ENCODE measurements at places on chromosomes 2 and 18.

DNA sequence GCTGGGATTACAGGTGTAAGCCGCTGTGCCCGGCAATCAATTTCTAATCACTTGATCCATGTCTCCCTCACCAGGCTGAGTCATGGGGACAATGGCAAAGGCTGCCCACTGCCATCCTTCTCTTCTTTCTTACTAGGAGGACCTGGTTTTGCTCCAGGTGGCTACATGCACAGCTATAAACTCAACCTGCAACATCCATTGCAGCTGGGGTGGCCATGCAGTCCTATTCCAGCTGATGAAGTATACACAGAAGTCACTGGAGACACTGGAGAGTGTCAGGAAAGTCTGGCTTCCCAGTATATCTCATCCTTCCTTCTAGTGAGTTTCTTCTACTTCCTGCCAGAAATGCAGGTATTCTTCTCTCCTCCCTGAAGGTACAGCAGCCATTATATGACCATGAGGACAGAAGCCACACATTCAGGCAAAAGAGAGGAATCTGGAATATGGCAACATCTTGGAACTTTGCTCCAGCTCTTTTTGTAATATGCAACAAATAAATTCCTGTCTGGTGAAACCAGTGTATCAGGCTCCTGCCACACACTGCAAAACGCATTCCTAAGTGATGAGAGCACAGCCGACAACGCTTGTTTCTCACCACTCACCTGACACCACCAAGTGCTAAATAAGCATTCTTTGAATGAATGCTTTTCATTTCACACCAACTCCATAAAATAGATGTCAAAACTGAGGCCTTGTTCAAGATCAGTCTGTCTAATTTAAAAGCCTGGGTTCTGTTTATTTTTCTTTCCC is 32.3 kb downstream of the SCTR start:
- no peak for DNase-seq

DNA sequence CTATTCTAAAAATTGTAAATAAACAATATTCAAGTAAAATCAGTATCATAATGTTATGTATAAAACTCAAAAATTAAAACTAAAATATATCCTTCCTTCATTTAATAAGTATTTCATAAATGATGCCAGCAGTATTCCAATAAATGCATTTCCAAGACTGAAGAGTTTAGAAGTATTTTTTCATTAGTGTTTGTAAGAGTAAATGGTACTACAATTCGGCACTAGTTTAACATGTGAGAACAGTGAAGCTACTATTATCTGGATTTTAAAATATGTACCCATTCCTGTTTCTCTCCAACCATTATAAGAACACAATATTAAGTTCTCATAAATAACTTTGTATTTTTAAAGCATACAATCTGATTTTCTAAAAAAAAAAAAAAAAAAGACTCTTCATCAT is 3.3 kb downstream of the BAZ2B start:
- no peak for DNase-seq

- no peak for DNase-seq
Measured at GRCh38 chr2:173523497-173523896, 168.8 kb downstream of the CDCA7 start.

GRCh38 chr2:226478109-226478809 is 321.4 kb downstream of the IRS1 start:
- no peak for DNase-seq

- no peak for DNase-seq
Measured at GRCh38 chr2:202885190-202885589, 13.6 kb upstream of the ICA1L start.

GRCh38 chr2:205169464-205169863 is 512.8 kb upstream of the NRP2 start:
- no peak for DNase-seq

DNA sequence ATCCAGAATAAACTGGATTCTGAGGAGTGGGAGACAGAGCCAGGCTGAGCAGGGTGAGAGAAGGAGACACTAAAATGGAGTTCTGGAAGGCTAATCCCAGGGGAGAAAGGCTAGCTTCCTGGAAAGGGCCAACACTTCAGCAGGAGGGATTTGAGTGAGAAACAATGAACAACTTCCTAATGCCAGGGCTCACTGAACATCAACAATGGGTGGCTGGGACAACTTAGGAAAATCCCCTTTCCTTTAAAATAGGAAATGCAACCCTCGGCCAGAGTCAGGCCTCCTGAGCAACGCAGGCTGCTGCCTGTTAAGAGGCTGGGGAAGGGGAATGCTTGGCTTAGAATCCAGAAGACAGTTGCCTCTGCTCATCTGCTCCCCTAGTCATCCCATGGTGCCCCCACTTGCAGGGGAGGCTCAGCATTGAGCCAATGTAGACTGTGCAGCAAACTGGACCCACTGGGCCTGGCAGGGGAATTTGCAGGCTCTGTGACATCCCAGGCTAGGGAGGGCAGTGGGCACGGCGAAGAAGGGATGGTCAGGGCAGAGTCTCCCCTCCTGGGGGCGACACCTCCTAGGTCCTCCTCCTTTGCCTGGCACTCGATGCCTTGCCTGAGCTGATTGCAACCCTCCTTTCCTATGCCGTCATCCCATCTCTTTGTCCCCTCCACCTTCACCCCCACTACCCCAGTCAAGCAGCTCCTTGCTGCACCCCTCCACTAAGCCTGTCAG is 182.5 kb downstream of the TNS1 start:
- no peak for DNase-seq

- DNase-seq, result no peak
Measured at GRCh38 chr18:29430416-29430815, 1253.5 kb upstream of the CDH2 start.

- no peak for DNase-seq
Measured at GRCh38 chr2:1544478-1545069, 131.3 kb downstream of the TPO start.

DNA sequence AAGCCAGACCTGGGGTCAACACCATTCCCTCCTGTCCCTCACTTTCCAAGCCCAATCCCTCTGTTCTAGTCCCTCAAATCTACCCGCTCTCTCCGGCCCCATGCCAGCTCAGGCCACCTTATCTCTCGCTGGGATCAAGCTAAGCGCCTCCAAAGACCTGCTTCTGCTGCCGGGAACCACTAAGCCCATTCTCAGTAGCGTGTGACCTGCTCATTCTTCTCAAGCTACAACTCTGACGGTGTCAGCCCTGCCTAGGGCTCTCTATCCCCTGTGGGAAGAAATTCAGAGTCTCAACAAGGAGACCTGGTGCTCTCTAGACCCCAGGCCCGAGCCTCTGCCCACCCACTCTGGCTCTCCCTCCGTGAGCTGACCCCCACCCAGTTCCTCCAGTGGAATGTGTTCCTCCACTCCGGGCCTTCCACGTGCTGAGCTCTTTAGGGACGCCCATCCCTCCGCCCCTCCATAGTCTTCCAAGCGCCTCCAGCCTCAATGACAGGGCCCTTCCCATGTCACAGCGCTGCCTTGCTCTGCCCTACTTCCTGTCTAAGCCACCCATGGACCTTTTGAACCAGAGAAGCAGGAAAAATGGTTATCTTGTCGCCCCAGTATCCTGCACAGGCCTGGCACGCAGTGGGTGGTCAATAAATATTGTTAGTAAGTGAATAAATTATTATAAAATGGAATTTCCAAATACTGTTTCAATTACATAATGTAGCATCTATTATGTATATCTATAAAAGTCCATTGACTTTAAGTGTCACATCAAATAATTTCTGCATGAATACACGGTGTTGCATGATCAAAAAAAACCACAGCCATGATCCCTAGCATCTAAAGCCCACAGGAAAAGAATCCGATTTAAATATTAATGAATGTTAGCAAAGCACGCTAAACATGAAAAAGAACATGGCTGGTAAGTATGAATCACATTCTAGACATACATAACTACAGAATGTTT is 127.6 kb downstream of the ZNF516 start:
- no peak for DNase-seq

- no peak for DNase-seq
Measured at GRCh38 chr2:161415034-161415986, 787 bp upstream of the TBR1 start.

DNA sequence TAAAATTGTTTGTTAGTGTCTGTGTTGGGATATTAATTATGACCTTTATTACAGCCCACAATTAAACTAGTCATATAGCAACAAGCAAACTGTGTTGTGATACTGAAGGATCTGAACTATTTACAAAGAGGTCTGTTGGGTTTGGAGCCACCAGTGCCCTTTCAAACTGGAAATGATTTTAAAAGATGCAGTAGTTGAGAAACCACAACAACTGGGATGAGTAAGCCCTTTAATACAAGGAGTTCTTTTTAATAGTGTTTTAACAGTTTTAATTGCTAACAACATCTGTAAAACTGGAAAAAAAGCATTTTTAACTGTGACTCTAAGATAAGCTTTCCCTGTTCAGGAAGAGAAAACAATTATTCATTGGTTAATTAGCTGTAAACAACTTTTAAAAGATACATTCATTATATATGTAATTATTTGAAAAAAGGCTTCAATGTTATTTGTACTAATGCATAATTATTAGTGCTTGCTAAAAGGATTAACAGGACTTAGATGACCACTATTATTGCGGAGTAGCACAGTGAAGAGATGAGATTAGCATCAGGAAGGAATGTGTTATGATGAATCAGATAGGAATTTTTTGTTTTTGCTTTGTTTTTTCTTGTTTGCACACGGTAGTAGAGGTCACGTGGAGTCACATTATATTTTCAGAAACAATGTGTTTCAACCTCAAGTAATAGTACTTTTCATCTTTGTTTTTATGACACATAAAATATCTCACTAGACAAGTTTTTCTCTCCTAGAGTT is 392.7 kb upstream of the FANCL start:
- DNase-seq, result no peak

GRCh38 chr2:69847068-69847828 is 17.8 kb downstream of the GMCL1 start:
- no peak for DNase-seq

DNA sequence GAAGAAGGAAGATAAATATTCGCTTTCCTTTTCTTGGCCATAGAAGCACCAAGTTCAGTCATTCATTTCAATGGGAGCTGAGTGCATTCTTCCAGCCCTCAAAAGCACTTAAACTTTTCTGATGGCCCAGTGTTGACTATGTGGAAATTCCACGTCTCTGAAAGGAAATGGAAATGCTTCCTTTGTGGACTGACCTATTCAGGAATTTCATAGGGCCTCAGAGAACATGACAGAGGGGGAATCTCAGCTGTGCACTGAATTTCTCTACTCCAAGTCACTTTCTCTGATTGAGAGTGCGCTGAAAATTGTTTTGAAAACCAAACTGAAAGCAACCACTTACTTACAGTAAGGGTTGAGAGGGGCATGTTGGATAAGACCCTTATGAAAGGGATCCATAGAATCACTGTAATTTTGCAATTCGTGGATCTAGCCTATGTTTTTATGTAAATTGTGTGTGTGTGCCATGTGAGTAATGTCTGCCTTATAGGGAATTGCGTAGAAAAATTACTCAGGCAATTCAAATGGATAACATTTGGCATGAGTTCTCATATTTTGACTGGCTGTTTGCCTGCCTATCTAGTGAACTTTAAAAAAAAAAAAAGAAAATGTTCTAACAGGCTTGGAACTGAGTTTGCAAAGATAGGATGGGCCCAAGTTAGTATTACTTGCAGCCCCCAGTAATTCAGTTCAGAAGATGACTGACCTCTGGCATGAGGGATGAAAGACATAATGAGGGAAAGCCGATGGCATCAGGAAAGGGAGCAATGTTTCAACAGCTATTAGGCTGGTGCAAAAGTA is 437.0 kb downstream of the PTPRM start:
- DNase-seq, result no peak

DNA sequence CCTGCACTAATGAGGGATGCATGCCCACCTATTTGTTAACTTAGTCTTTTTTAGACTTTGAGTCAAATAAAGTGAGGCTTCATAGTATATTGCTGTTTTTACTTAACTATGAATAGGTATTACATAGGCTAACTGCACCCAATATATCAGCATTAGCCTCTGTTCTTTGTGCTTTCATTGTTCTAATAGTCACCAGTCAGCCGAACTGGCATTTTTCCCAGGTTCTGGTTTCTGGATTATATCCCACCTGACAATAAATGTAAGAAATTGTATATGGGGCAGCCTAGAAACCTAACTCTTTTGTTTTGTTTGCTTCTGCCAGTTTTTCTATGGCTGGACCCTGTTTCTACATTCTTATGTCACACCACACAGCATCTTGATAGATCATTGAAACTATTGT is 1672.4 kb upstream of the LRRTM1 start:
- no peak for DNase-seq

GRCh38 chr18:36187826-36188721 is 777 bp downstream of the MOCOS start:
- no peak for DNase-seq

DNA sequence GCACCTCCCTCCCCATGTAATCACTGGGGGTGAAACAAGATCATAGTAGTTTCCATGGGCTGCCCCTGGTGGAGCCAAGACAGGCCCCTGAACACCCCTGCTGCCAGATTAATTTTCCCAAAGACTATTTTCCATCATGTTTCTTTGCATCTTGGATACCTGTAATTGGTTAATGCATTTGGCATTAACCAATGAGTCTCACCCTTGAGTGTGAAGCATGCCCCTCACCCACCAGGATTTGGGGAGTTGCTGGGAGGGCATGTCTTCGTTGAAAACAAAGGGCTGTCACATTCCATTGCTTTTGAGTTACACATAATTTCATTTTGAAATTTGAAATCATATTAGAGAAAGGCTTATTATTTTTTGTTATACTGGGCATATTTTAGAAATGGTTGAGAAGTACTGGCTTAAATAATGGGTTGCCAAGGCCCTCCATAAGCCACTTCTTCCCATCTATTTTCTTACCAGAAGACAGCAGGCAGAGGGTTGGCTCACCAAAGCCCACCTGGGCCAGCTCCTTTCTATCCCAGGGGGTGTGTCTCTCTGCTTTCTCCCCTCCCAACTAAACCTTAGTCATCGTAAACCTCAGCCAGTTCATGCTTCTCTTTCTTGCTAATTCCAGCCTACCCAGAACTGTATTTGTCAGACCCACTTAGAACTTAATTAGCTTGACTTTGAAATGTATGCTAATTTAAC is 51.8 kb downstream of the ATIC start:
- DNase-seq, result no peak

DNA sequence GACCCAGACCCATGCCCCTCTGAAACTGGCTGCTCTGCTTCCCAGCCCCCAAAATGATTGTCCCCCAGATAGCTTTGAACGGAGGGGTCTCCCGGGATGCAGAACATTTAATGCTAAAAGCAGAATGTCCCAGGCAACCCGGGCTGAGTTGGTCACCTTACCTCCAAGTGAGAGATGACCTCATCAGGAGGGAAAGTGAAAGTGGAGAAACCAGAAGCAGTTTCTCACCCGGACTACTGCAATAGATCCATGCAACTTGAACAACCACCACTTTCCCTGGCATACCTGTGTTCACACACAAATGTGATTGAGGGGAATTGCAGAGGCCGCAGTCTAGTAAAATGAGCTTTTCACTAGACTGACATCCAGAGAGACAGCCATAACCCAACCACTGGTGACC is 75.3 kb upstream of the NPAS2 start:
- peak; percentile 2 for DNase-seq

DNA sequence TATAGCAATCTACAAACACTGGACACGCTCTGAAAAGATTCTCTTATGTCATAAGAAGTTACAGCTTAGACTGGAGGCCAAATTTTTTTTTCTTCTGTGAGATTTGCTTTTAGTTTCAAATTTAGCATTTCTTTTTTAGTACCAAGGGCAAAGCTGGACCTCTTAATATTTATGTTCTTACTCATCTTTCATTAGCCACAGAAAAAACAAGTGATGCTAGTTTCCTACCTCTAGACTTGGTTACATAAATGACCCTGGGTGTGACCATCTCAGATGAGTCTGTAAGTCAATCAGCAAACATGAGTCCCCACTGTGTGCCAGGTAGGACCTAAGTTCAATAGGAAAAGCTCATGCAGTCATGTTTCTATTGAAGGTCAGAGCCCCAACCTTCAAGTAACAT is 94.4 kb downstream of the MEP1B start:
- DNase-seq, result no peak

GRCh38 chr2:213678437-213679218 is 394.4 kb downstream of the SPAG16 start:
- peak; percentile 35 for DNase-seq

Data from GM12865 (cell line).